ENCODE measurements at places on chromosomes 7 and 10. TPM values are rescaled to one million over a fixed set of nuclear protein-coding genes. Genes with fewer than 3 reads are reported as not detected.

The FAM25A gene
- not detected for polyA plus RNA-seq

The GRID2IP gene
- 0.06 TPM for polyA plus RNA-seq

The TMEM270 gene
- 0.71 TPM for polyA plus RNA-seq

The NPC1L1 gene
- not detected for polyA plus RNA-seq

The TACR2 gene
- 0.05 TPM for polyA plus RNA-seq

The PRSS2 gene
- not detected for polyA plus RNA-seq

The YWHAG gene
- 60.4 TPM for polyA plus RNA-seq

The NEURL1 gene
- 0.05 TPM for polyA plus RNA-seq

The OR2A7 gene
- polyA plus RNA-seq: not detected

The STEAP2 gene
- 9.5 TPM for polyA plus RNA-seq

The SPOCK2 gene
- polyA plus RNA-seq: 0.18 TPM

The ASAH2 gene
- polyA plus RNA-seq: 2.5 TPM

The FAM180A gene
- 0.08 TPM for polyA plus RNA-seq

The NODAL gene
- polyA plus RNA-seq: not detected

The MRC1 gene
- not detected for polyA plus RNA-seq

The AVPI1 gene
- polyA plus RNA-seq: 6.3 TPM
